Fibroblast of villous mesenchyme (primary cell): ENCODE measurements at places on chromosomes 7 and 10.
A peak's percentile ranks its signal among the peaks of the same experiment; 100 is the strongest.

- no peak for DNase-seq
Observed at GRCh38 chr7:24922099-24922773, 57.7 kb downstream of the OSBPL3 start.

- DNase-seq, result no peak
Observed at GRCh38 chr10:95789902-95790301, 33.9 kb downstream of the ENTPD1 start.

GRCh38 chr7:15214976-15215375 is 312.4 kb upstream of the DGKB start:
- DNase-seq, result peak; percentile 7

GRCh38 chr10:123564631-123565030 is 101.5 kb upstream of the GPR26 start:
- DNase-seq, result no peak

DNA sequence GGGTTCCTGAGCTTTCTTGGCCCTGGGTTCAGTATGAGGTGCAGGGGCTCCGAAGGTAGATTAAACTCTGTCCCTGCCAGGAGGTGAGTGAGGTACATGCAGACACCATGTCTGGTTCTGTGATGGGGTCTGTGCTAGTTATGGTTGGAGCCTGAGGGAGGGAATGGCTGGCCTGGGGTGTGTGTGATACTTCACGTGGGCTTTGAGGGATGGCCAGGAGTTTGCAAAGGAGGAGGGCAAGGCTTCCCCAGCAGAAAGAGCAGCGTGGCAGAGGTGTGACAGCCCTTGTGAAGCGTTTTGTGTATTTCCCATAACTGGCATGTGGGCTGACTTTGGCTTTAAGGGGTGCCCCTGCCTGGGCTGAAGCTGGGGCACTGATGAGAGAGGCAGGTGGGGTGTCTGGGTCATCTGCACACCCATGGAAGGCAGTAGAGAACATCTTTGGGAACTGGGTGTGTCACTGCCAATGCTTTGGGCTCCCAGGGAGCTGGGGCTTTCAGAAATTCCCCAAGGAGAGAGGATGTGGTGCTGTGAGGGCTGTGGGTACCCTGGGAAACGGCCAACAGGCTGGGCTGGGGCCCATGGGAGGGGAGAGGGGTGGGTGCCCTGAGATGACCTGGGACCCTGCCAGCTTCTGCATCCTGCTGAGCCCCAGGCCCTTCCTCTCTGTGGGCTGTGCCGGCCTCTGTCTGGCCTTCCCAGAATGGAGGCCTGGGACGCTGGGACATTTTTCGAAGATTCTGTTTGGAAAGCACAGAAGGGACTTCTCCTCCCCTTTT is 4.6 kb downstream of the PALD1 start:
- no peak for DNase-seq

GRCh38 chr10:51675088-51675487 is 24.3 kb downstream of the CSTF2T start:
- DNase-seq, result peak; percentile 6

- peak; percentile 91 for DNase-seq
Observed at GRCh38 chr10:70742537-70743429, 42.4 kb downstream of the TBATA start.

DNA sequence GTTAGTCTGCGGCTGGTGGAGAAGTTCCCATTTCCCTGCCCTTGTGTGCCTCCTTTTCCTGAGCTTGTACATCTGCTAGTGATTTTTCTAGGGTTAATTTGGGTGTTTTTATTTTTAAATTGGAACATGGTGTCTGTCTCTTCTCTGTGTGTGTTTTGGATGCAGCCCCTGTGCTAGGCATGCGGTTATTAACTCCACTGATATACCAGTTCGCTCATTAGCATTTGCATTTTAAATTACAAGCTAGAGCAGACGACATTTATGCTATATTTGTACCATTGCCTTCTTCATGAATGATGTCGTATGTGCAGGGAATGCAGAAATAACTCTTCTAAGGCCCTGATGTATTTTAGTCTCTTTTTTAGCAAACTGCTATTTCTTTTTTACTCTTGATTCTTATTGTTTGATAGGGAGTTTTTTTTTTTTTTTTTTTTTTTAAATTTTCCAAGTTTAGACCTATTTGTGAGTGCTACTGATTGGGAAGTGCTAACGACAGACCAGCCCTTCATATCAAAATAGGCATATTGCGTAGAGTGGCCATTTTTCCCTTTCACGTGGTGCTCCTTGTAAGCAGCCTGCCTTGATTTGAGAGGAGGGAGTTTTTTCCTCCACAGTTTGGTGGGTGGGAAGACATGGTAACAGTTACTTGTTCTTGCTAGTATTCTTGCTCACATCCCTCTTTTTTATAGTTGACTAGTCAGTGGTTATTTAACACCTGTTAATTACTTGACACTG is 89.6 kb downstream of the LRRC4 start:
- no peak for DNase-seq

DNA sequence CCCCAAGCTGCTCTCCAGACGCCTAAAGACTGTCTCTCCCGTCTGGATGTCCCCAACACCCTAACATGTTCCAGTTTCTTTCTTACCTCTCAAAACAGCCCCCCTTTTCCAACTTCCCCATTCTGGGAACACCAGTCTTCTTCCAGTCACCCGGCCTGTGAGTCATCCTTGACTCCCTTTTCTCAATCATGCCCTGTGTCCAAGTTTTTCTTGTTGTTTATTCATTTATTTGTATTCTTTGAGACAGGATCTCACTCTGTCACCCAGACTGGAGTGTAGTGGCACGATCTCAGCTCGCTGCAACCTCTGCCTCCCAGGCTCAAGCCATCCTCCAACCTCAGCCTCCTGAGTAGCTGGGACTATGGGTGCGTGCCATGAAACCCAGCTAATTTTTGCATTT is 15.6 kb downstream of the SNX10 start:
- peak; percentile 73 for DNase-seq

DNA sequence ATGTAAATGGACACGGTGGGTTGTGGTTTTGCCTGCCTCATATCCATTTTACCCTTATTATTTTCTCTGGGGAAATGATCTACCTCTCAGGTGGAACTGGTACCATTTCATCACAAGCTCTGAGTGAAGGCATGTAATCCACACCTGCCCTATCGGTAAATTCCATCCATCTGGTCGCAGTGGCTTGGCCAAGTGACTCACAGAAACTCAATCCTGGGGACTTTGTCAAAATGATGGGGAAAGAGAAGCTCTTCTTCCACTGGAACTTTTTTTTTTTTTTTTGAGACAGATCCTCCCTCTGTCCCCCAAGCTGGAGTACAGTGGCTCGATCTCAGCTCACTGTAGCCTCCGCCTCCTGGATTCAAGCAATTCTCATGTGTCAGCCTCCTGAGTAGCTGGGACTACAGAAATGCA is 48.2 kb upstream of the ANKRD1 start:
- DNase-seq, result no peak

- peak; percentile 72 for DNase-seq
Observed at GRCh38 chr7:85186521-85187241, at the start of gene SEMA3D. SEMA3D (minus strand) TSS chr7:85187056; CDS start chr7:85121891, 65,165 bp downstream.

DNA sequence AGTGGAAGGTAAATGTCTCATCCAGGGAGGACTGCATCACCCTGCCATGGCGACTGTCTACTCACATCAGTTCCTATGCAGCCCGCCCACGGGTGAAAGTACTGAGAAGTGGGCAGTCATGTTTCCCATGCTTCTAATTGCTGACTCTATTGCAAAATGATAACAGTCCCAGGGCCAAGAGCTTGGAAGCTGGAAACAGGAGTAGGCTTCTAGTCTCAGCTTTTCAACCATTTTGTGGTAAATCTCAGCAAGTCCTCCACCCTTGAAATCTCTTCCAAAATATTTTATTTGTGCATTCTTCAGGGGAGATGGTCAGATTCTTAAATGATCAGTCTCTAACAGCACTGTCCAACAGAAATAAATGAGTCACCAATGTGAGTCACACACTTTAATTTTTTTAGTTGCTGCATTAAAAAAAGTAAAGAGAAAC is 48.1 kb upstream of the TARP start:
- DNase-seq, result peak; percentile 55

- DNase-seq, result no peak
Observed at GRCh38 chr7:49883933-49884332, 110.5 kb downstream of the VWC2 start.

DNA sequence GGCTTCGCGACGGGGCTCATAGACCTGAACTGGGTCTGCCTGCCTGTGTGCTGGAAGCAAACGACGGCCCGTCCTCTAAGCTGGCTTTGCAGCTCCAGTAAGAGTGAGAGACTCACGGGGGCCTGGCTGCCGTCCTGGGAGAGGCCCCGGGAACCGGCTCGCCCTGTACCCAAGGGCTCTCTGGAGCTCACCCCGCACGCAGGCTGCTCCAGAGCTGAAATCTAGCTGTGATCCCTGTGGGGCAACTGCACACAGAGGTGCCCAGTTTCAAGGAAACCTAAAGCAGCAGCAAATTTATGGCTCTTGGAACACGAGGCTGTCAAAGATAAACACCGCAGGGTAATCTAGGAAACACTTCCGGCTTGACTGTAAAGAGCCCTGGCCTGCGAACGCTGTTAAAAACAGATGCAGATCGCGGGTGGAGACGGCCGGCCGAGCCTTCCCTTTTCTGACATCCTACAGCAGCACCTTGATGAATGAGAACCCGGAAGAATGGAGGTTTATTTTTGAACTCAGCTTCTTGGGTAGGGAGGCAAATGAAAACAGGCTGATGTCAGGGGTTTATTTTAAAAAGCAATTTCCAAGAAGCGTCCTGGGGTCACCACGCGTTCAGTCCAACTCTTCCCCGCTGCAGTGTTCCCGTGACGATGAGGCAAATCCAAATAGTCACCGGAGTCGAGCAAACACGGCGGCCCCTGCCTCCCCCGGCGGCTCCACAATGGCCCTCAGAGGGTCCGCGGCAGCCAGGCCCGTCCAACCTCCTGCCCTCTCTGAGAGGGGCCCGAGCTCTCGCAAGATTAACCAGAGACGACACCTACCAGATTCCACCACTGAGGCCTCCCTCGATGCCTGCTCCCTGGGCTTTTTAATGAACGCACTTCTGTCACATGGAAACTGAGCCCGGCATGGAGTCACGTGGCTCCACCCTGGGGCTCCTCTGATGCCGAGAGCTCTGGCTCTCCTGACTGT is 29.6 kb downstream of the AMZ1 start:
- peak; percentile 94 for DNase-seq

DNA sequence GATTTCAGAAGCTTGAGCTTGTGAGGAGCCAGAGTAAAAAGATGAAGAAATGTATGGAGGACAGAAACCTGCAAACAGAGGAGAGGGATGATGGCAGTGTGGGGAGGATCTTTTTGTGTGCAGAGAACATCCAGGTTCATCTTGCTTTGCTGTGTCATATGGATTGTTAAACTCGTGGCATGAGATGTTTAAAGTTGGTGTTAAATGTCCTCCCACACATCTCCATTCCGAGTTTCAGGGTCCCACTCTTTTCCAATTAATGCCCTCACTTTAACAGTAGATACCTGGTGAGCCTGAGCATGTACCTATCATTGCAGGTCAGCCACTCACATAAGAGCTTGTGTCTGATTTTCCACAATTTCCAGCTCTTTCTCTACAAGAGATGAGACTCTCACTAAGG is 147.7 kb downstream of the ST7 start:
- DNase-seq, result no peak
